Anterior cingulate cortex (tissue), 58 donors: ENCODE measurements at places on chromosomes 1 and 21.

- peak; percentile 32 for DNase-seq
Observed at GRCh38 chr1:20151906-20152598, 12.9 kb downstream of the PLA2G2F start.

- DNase-seq, result no peak
Observed at GRCh38 chr1:216627252-216627651, 96.0 kb downstream of the ESRRG start.

DNA sequence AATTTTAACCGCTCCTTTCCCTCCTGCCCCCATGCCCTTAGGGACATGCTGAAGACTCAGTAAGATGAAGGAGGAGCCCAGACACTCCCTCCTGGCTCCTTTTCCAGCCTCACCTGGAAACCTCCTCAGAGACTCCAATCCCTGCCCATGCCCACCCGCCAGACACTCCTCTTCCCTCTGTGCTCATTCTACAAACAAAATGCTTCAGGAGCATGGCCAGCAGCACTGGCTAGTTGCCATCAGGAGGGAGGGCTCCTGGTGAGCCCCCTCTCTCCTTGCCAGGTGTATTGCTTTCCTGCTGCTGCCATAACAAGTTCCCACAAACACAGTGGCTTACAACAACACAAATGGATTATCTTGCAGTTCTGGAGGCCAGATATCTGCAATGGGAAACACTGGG lies 126.1 kb downstream of the PSMG1 start:
- DNase-seq, result no peak

DNA sequence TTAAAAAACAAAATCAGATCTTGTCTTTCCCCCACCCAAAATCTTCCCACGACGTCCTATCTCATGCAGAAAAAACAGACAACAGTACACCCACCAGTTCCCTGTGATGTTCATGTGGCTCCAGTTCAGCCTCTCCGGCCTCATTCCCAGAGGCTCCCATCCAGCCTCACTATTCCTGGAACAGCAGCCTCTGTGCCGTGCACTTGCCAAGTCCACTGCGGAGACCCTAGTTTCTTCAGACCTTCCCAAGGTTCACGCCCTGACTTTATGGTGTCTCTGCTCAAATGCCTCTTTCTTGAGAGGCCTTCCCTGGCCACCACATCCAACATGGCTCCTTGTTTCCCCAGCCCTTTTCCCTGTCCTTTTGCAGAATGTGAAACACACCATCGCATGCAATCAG lies 106.3 kb upstream of the BACE2 start:
- no peak for DNase-seq

DNA sequence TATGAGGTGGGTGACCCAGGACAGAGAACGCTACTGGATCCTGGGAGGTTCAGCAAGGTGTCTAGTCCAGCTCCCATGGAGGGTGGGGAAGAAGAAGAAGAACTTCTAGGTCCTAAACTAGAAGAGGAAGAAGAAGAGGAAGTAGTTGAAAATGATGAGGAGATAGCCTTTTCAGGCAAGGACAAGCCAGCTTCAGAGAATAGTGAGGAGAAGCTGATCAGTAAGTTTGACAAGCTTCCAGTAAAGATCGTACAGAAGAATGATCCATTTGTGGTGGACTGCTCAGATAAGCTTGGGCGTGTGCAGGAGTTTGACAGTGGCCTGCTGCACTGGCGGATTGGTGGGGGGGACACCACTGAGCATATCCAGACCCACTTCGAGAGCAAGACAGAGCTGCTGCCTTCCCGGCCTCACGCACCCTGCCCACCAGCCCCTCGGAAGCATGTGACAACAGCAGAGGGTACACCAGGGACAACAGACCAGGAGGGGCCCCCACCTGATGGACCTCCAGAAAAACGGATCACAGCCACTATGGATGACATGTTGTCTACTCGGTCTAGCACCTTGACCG lies 8.6 kb upstream of the PIGV start:
- DNase-seq, result no peak

- no peak for DNase-seq
Observed at GRCh38 chr21:41832596-41833496, 46.3 kb downstream of the PRDM15 start.

GRCh38 chr1:176531921-176532897 lies 69.2 kb downstream of the PAPPA2 start:
- no peak for DNase-seq

GRCh38 chr1:218869276-218869675 lies 304.4 kb upstream of the LYPLAL1 start:
- no peak for DNase-seq

- no peak for DNase-seq
Observed at GRCh38 chr1:201683397-201683796, 144.5 kb downstream of the NAV1 start.

GRCh38 chr1:22250724-22251123 lies 107.8 kb upstream of the WNT4 start:
- no peak for DNase-seq

- DNase-seq, result no peak
Observed at GRCh38 chr1:40774266-40774998, 9.2 kb upstream of the KCNQ4 start.

DNA sequence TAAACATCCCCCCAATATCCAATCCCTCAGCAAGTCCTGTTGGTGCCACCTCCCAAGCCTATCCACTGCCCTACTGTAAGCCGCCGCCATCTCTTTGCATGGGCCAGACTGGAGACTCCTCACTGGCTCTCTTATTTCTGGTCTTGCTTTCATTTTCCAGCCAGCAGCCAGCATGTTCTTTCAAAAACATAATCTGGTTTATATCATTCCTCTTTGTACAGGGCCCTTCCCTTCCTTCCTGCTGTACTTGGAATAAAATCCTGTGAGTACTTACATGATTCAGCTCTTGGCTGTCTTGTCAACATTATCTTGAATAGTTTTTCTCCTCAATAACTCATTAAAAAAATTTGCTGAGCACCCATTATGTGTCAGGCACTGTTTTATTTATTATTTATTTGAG lies 28.2 kb downstream of the TLR5 start:
- DNase-seq, result no peak

GRCh38 chr1:167447521-167448136 lies 70.7 kb downstream of the CD247 start:
- no peak for DNase-seq

- DNase-seq, result peak; percentile 57
Observed at GRCh38 chr1:32361674-32362473, 411 bp downstream of the FAM229A start.

GRCh38 chr1:14440166-14440565 lies 158.3 kb upstream of the KAZN start:
- no peak for DNase-seq

- DNase-seq, result no peak
Observed at GRCh38 chr1:51651552-51651942, 34.7 kb downstream of the OSBPL9 start.

GRCh38 chr1:116906812-116907211 lies 2.9 kb upstream of the PTGFRN start:
- no peak for DNase-seq

GRCh38 chr1:84598418-84598817 lies 24.2 kb upstream of the CTBS start:
- DNase-seq, result no peak

- DNase-seq, result no peak
Observed at GRCh38 chr1:209823143-209824041, 4.4 kb upstream of the UTP25 start.

GRCh38 chr1:107740579-107740978 lies 224.4 kb downstream of the VAV3 start:
- no peak for DNase-seq

DNA sequence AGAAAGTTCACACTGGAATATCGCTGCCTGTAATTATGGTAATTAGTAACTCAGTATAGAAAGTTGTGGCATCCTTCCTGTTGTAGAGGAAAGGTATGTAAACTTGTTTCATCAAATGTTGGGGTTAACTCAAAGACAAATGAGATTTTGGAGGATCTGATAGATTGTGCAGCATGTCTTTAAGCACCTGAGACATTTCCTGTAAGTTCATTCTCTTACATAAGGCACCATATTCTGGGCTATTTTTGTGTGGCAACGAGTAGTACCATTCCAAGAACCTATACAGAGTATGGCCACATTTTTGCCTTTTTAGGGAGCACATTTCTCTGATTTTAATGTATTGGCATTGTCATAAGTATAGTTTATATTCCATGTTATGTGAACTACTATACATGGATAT lies 88.8 kb downstream of the CDC14A start:
- no peak for DNase-seq

GRCh38 chr1:76955652-76956051 lies 88.4 kb downstream of the ST6GALNAC5 start:
- no peak for DNase-seq

DNA sequence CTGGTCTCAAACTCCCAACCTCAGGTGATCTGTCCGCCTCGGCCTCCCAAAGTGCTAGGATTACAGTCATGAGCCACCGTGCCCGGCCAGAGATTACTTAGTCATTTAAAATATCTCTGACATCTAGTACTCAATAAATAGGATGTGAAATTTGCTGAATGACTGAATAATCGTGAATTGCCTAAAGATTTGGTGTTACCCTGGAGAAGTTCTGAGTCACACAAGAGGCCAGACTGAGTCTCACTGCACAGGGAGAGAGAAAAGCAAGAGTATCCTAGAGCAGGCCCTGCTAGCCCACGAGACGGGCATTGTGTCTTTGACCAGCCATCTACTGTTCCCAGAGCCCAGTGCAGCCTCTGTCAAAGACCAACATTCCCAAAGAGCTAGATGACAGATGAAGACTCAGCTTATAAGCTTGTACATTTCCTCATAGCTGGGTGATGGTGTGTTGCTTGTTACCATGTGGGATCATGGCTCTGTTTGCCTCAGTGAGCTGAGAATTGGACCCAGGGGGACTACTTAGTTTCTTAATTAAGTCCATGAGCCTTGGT lies 5.6 kb upstream of the EIF4G3 start:
- no peak for DNase-seq

DNA sequence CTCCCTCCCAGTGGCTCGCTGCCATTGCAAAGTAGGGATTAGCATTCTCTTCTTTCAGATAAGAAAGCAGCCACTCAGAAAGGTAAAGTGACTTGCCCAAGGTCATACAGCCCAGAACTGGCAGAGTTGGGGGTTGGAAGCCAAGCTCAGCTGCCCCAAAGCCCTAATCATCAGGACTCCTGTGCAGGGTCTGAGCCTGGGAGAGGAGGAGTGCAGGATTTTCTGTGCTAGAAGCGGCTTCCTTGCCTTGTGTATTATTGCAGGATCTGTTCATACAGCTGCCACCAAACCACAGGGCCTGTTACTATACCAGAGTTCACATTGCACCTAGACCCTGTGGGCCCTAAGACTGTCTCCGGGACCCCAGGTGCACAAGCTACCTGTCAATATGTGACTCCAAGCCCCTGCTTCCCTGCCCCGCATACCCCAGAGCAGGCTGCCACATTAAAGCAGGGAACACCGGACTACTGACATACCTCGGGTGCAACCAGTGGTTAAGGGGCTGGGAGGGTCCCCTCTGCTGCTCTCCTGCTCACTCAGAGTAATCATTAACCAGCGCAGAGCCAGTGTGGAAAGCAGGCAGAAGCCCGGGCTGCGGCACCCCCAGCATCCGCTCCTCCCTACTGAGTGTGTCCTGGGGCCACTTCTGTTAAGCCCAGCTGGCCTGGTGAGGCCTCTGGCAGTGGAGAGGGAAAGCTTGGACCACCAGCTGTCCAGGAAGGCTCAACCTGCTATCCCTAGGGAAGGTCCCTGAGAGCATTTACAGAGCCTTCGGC lies 15.8 kb downstream of the HSPG2 start:
- no peak for DNase-seq
